ENCODE measurements at places on chromosomes 6 and 20. TPM values are rescaled to one million over a fixed set of nuclear protein-coding genes. Genes with fewer than 3 reads are reported as not detected.

The BNIP5 gene
- total RNA-seq, result not detected

The BAG2 gene
- total RNA-seq, result 9.1 TPM

The NKX2-4 gene
- not detected for total RNA-seq

The PREX1 gene
- total RNA-seq, result 24.2 TPM

The FOXF2 gene
- 1.8 TPM for total RNA-seq

The ELOVL4 gene
- 4.8 TPM for total RNA-seq

Data from osteocyte (in vitro differentiated cells).